Left colon (tissue), 2 donors: ENCODE measurements at places on chromosomes 7 and 10.

DNA sequence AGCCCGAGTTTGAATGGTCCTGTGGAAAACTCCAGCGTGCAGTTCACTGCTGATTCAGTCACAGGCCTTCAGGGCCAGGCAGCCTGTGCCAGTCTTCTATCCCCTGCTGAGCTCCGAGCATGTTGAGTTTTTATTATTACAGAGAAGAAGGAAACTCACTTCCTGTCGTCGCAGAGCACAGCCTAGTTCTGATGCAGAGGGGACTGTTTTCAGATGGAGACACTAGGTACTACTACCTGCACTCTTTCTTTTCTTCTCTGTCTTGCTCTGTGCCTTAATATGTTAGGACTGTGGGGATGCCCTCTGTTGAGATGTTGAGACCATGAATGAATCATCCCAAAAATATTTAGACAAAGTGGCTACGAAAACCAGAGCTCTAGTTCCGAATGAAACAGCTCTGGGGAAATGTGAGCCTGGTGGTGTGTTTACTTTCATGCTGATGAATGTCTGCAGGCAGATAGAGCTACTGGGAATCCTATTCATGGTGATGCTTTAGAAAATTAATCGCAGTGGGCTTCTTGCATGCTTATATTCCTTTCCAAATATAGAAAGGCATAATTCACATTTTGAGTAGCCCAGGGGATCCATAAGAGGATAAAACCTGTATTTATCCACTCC lies 29.6 kb downstream of the CASP7 start:
- DNase-seq = no peak

DNA sequence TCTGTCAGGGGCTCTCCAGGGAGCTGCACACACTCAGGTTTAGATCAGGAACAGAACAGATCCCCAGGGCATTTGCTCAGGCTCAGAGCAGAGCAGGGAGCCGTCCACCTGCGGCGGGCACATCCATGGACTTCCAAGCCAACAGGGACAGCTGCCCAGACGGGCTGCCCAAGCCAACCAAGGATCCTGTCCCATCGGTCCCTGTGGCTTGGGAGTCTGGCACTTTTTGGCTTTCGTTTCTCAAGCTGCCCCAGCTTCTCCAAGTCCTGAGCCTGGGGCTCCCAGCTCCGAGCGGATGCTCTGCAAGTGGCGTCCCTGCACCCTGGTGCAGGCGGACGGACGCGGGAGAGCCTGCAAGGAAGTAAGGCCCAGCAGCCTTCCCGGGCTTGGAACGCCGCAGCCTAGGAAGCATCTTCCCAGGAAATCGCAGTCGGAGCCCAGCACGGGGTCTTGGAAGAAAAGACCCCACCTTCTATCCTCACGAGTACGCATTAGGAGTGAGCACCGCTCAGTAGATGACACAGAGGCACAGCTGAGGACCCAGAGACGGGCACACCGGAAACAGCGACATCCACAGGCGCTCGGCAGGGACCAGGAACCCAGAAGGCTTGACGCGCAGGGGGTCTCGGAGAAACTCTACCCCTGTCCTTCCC lies 6.0 kb downstream of the GPR146 start:
- no peak for DNase-seq

DNA sequence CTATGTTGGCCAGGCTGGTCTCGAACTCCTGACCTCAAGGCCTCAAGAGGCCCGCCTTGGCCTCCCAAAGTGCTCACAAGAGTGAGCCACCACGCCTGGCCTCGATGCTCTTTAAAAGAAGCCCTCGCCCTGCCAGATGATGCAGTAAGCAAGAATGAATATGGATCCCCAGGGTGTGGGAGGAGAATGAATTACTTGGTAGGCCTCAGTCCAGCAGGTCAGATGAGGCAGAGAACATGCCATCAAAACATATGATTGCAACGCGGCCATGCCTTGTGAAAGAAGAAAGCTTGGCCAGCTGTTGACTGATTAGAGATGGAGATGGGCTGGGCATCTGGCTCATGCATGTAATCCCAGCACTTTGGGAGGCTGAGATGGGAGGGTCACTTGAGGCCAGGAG lies 68.7 kb downstream of the CAMK1D start:
- peak; percentile 33 for DNase-seq

- DNase-seq = no peak
These were observed 59.6 kb downstream of the ZRANB1 start for GRCh38 chr10:125001313-125002046.

DNA sequence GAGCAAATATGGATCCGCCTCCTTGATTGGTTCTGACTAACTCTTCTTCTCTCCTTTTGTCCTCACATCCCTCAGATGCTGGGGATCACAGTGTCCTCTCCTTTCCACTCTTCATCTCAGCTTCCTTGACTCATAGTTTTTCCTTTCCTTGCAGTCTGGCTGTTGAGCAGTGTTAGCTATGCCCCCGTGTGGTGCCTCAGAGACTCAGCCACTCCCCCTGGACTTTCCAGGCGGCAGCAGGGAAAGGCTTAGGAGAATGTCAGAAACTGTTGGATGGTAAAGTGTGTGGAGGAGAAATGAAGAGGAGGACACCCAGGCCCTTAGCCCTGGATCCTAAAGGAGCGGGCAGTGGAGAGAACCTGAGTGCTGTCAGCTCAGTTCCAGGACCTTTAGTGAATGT lies 267.5 kb downstream of the CELF2 start:
- DNase-seq = no peak

- DNase-seq = no peak
These were observed 22.7 kb downstream of the CISD1 start for GRCh38 chr10:58291538-58292174.

GRCh38 chr10:24209946-24210491 lies 1.1 kb downstream of the KIAA1217 start:
- DNase-seq = no peak

DNA sequence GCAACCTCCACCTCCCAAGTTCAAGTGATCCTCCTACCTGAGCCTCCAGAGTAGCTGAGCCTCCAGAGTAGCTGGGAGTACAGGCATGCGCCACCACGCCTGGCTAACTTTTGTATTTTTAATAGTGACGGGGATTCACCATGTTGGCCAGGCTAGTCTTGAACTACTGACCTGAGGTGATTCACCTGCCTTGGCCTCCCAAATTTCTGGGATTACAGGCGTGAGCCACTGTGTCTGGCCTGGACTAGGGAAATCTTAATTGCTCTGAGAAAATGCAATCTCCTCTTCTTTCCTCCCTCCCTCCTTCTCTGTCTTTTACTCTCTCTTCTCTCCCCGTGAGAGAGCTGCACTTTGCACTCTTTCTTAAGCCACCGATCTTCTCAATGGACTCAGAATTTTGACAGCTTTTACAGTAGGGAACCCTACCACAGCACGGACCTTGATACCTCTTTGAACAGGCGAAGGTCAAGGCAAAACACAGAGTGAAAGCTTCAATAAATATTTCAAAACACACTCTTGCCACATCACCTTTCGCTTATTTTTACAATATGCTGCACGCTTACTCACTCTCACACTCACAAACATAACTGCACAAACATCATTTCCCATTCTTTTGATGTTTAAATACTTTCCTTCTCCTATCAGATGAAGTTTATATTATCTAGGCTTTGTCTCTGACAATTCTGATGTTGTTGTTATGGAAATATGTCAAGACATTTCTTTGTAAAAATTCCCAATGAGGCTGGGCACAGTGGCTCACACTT lies 173.4 kb upstream of the NRP1 start:
- DNase-seq = no peak

DNA sequence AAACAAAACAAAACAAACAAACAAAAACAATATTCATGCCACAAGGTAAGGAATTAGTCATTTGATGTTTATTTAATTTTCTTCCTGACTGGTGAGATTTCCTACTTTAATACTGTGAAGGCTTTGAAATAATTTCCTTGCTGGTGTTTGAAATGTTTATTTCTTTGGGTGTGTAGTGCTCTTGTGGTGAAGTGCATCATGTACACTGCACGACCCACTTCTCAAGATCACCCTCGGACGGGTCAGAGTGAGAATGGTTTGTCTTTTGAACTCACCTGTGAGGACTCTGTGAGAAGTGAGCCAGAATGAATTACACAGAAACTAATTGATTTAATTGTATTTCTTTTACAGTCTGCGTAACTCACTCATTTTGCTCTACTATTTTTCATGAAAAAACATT lies 1211.5 kb downstream of the SORCS1 start:
- no peak for DNase-seq

- DNase-seq = no peak
These were observed 73.4 kb downstream of the MYOF start for GRCh38 chr10:93408783-93409182.

DNA sequence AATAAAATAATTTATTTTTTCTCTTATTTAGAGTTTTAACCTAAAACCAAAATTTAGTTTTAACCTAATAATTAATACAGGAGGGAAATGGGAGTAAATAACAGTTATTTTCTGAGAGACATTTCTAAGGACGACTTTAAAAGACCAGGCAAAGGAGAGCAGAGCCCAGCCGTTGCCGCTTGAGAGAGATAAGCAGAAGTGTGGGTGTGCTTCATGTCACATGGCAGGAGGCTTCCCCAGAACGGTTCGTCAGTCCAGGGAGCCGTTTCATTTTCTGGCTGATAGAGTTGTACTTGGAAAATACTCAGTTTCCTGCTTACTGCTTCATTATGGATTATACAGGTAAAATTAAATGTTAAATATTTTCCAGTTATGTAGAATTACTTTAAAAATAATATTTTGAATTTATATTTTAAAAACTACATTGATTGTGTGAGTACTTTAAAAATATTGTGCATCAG lies 61.4 kb downstream of the ST7 start:
- peak; percentile 41 for DNase-seq

DNA sequence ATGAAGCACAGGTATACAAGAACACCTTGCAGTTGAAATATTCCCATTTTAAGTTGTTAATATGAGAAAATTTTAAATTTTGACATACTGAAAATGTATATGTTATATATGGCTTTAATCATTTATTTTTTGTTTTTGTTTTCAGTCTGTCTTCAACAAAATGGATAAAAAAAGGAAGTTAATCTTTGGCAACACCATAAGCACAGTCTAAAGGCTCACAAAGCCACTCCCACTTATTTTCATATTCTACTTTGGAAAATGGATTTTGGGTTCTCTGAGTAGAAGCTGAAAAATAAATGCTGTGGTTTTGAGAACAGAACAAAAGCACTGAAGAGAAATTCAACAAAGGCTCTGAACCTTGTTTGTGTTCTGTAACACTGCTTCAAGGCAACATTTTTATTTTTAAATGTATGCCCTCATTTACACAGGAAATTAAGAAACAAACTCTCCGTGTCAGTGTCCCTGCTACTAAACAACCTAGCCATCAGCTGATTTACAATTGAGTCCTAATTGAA lies 81.3 kb upstream of the LRRN3 start:
- no peak for DNase-seq

DNA sequence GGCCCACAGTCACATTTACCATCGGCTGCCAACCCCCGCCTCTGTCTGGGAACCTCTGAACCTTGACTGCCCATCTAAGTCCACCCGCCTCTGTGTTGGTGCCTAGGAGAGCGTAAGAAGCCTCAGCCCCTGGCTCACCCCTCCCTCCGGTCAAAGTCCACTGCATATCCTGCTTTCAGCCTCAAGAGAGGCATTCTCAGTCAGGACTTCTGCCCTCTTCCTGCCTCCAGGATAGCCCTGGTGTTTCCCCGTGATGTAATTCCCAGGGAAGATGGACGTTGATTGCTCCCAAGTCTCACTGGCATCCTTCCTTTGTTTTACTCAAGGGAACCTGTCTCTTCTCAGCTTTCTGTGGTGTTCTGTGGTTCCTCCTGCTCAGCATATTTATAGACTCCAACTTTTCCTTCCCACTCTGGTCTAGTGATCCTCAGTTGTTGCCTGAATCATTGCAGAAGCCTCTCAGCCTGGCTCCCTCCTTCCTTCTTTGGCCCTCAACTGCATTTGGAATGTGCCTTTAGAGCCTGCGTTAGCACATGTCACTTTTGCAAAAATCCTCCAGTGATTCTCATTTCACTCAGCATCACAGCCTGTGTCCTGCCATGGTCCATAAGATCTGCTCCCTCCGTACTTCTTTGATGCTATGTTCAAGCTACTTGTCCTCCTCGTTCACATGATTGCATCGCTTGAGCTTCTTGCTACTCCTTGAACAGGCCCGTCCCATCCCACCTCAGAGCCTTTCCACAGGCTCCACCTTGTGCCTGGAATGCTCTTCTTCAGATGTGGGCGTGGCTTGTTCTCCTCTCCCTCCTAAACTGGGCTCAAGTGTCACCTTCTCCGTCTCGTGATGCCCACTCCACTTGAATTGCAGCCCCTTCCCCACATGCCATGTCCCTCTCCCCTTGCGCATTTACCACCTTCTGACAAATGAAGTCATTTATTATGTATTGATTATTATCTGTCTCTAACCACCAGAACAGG lies 124.2 kb downstream of the PLPP4 start:
- peak; percentile 6 for DNase-seq

- no peak for DNase-seq
These were observed 149.8 kb downstream of the DOCK4 start for GRCh38 chr7:112056409-112056808.

DNA sequence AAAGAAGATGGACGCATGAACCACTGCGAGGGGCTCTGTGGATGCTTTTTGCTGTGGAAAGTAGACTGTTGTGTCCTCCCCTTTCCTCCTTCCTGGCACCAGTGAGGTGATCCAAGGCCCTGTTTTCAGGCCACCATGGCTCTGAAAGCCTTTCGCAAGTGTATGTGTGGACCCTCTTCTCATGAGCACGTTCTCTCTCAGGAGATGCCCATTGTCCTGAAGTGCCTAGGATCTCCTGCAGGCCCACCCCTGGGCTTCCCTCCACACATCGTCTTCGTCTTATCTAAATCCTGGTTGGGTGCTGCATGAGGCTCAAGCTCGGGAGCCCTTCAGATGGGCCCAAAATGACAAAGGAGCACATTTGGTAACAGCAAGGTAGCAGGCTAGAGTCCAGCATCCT lies 188.2 kb downstream of the PTPN20 start:
- no peak for DNase-seq

DNA sequence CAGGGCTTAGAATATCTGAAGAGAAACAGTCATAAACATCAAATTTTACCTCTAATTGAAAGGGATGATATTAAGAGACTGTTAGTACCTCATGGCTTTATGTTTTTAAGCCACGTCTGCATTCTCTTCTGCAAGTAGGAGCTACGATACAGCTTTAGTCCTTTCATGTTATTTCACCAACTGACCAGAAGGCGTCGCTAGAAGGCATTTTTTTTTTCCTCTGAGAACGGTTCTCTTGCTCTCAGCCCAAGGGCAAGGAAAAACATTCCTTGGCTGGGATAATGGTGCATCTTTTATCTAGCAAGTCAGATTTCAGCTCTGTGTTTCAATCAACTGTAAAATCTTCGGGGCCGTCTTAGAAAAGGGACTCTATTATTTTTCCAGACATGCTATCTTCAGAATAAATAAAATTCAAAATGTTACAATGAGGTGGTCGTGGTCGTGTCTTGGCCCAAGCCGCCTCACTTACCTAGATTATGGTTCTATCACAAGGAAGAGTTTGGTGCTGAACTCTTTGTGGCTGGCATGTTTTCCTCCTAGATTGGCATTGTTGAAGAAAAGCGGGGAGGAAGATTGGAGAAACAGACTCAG lies 41.6 kb upstream of the LYZL2 start:
- DNase-seq = no peak
